Stimulated activated CD4-positive, alpha-beta T cell treated with anti-CD3 and anti-CD28 coated beads, Interleukin-1b, Interleukin-23, amount 100 ng/mL, for 4 hours (primary cell): ENCODE measurements at places on chromosomes 5 and 9.

GRCh38 chr5:15518786-15519185 lies 18.8 kb downstream of the FBXL7 start:
- no peak for DNase-seq

GRCh38 chr5:10081584-10081983 lies 168.1 kb downstream of the ATPSCKMT start:
- DNase-seq, result no peak

DNA sequence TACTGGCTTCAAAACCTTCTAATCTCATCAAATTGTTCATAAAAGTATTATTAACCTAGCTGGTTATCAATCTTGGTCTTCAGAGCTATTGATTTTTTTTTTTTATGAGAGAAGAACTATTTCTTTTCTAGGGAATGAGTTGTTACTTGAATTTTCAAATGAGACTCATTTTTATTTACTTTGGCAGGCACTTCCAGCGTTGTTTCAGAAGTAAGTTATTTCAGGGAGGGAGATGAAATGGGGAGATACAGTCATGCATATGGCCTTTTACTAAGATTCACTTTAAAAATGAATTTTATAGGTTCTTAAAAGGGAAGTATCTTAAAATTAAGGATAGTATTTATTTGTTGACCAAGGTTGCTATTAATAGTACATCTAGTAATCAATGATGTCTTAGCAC lies 129.6 kb downstream of the IZUMO3 start:
- DNase-seq, result no peak

DNA sequence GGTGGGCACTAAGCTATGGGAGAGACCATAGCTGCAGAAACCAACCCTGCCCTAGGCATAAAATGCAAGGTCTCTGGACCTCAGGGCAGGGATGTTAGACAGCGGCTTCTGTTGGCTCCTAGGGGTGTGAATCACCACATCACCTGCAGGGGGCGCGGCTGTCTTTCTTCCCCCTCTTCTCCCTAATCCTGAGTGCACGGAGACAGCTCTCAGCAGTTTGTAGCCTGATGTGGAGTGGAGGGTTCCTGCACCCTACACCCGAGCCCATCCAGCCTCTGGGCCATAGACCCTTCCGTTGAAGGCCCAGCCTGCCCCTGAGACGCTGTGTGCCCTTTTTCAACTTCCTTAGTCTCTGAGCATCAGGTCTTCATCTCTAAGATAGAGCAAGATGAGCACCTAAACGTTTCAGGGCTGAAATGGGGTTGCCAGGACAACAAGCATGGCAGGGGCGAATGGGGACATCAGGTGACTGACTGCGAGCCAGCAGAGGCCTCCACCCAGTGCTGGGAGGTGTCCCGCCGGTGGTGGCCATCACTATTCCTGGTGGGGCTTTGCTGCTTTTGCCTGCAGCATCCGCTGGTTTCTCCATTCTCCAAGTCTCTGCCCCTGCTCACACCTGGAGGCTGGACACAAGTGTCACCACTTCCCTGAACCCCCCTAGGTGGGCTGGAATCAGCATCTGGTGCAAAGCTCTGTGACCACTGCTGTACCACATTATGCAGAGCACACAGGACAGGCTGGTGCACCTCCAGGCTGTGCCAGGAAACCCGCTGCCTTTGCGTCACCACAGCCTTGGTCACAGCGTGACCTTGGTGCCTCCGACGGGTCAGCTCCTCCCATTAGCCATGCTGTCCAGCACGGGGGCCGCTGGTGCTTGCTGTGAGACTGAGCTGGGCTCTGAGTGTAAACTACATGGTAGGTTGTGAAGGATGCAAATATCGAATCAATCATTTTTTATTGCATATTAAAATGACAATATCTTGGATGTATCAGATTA lies 2.5 kb upstream of the SEC16A start:
- peak; percentile 80 for DNase-seq

DNA sequence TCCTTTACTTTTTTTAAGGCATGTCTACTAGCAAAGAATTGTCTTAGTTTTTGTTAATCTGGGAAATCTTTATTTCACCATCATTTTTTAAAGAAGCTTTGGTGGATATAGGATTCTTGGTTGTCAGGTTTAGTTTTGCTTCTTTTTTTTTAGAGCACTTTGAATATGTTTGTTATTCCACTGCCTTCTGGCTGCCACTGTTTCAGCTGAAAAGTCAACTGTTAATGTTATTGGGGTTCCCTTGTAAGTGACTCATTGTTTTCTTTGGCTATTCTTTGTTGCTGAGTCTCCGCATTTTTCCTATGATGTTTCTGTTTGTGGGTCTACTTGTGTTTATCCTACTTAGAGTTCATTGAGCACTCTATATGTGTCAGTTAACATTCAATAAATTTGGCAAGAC lies 44.4 kb downstream of the PHAX start:
- DNase-seq, result no peak

GRCh38 chr9:4397917-4398316 lies 92.4 kb upstream of the SLC1A1 start:
- DNase-seq, result no peak
